Stimulated activated naive CD4-positive, alpha-beta T cell treated with Interleukin-2 at 50 U/mL for 16 hours (primary cell): ENCODE measurements at places on chromosomes 16 and 17.

GRCh38 chr16:1470481-1471251 lies 4.2 kb downstream of the CLCN7 start:
- DNase-seq = no peak

- DNase-seq = peak; percentile 48
These were observed at the start of gene RILP for GRCh38 chr17:1649844-1650501. Gene RILP, minus strand, starts transcription at chr17:1649866. Its CDS starts 62 bp downstream, at chr17:1649804.

DNA sequence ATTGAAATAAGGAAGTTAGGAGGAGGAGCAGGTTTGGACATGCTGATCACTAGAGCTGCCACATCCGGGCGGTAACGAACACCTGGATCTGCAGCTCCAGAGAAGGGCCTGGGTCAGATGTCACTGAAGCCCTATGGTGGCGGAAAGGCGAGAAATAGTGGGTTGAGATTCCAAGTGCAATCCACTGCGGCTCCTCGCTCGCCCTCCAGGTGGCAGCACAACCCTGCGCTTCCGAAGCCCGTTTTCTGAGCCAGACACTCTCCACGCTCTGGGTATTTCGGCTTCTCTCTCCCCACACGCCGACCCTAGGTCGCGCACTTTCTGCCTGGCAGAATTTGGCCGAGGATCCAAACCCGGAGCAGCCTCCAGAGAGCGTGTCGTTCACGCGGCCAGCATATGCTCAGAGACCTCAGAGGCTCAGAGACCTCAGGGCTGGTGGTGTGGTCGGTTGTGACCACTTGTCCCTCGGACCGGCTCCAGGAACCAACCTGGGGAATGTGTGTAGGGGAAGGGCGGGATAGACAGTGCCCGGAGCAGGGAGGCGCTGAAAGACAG lies 922 bp upstream of the SLC2A4 start:
- DNase-seq = peak; percentile 80

- DNase-seq = no peak
These were observed 101.5 kb downstream of the MGAT5B start for GRCh38 chr17:76969598-76970172.

DNA sequence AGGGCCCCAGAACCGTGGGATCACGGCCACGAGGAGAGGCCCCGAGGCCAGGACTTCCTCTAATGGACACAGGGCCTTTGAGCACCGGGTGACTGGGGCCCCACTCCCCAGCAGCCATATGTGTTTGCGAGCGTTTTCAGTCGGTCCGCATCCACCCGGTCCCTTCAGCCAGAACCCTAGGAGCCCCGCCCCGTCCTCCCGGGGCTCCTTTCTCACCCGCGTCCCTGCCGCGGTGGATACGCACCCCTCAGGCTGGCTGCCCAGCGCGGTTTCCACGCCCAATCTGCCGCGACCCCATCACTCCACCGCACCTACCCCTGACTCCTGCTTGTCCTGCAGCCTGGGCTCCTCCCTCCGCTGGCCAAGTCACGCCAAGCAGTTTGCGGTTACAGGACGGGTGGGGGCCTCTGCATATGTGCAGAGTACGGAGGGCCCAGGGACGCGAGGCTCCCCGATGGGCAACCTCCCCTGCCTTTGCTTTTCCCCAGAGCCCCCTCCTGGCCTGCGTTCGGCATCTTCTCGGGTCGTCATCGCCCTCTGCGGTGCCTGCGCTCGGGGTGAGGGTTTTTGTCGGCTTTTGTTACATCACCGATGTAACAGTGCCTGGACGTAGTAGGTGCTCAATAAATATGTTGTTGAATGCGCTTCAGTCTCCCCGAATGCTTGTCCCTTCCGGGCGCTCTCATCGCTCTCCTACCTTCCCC lies 1.0 kb upstream of the TTYH2 start:
- DNase-seq = peak; percentile 40

GRCh38 chr16:22018559-22018958 lies 10.6 kb downstream of the MOSMO start:
- no peak for DNase-seq

GRCh38 chr16:22117609-22118008 lies 25.3 kb downstream of the VWA3A start:
- DNase-seq = no peak

DNA sequence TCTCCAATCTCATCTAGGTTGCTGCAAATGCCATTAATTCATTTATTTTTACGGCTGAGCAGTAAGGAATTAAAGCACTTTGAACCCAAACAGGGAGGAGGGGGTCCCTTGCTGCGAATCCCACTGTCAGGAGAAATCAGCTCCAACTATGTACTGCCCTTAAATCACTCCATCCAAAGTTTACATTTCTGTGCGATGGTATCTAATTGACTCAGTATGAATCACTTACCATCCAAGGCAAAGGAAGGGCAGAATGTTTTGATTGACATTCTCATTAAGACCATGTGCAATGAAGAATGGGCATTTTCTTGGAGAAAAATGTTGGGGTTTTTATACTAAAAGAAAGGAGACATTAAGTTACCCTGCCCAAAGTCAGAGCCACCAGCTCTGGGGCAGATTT lies 47.7 kb upstream of the XYLT1 start:
- DNase-seq = no peak

DNA sequence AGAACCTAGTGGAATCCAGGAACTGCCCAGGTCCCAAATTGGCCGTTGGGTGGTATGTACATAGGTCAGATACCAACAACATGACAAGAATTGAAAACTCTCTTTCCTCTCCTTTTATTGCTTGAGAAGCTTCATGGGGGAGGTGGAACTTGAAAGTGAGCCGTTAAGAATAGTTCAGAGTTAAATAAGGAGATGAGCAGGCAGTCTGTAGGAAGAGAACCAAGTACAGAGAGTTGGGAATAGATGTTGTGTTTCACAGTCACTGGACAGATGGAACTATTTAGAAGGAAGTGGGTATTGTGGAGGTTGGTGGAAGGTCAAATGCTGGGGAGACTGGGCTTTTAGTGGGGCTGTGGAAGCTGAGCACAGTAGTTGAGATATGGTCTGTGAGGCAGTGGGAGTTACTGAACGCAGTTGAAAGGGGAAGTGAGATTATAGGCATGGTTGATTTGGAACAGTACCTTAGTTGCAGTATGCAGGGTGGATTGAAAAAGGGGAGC lies 26.4 kb downstream of the ARHGAP44 start:
- no peak for DNase-seq

DNA sequence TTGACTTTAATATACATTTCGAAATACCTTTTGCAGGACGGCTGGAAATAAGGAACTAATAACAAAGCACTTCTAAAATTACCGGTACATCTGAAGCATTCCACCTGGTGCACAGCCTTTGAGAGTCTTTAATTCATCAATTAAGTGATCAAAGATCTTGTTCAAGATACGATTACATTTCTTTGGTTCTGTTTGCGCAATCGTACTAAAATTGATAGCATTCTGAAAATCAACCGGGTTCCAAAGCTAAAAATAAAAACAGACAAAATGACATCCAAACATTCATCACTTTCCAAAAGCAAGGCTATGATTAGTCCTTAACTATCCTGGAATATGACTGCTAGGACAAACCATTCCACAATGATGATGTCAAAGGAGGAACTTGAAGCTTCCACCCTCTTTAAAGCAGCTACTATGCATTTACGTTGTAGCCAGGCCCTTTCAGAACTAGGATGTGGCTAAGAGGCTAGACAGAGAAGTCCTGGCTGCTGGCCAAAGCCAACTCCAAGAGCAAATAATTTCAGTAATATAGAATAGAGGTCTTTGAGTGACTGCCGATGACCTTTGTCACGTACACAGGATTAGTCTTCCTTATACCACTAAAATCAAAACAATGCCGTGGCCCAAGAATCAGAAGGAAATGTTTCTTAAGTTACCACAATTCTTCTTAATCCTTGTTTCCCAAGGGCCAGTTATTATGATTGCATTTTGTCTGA lies 299.8 kb upstream of the PSMD7 start:
- no peak for DNase-seq

GRCh38 chr17:40457964-40458791 lies 14.9 kb downstream of the IGFBP4 start:
- DNase-seq = no peak

GRCh38 chr17:17042851-17043460 lies 699 bp downstream of the MPRIP start:
- peak; percentile 25 for DNase-seq

- no peak for DNase-seq
These were observed 36.1 kb upstream of the ERCC4 start for GRCh38 chr16:13883881-13884280.

DNA sequence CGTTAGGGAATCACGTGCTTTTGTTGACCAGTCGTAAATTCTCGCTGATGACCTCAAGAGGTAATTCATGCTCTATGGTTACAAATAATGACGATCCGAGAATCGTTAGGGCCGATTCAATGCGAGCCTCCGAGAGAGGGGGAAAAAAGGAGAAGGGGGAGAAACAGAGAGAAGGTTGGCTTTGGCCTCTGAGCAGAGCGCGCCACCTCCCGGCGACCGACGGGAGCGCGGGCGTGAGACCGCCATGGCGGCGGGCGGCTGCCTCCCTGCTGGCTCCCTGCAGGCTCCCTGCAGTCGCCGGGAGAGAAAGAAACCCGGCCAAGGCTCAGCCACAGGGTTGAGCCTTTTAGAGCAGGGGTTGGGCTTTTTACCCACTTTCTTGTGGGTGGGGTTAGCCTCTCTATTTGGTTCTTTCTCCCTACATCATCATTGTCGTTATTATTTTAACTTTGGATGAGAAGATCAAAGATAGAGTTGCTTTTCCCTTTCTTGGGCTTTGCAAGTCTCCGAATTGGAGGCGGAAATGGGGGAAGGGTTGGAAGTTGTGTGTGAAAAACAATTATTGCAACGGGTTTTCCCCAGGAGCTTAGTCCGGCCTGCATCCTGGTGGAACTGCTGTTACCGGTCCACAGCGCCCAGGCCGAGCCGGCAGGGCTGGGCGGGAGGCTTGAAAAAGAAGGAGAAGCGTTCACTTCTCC lies 410 bp upstream of the HOXB5 start:
- DNase-seq = peak; percentile 70

GRCh38 chr17:76567634-76568432 lies 17.8 kb downstream of the ST6GALNAC2 start:
- DNase-seq = no peak

DNA sequence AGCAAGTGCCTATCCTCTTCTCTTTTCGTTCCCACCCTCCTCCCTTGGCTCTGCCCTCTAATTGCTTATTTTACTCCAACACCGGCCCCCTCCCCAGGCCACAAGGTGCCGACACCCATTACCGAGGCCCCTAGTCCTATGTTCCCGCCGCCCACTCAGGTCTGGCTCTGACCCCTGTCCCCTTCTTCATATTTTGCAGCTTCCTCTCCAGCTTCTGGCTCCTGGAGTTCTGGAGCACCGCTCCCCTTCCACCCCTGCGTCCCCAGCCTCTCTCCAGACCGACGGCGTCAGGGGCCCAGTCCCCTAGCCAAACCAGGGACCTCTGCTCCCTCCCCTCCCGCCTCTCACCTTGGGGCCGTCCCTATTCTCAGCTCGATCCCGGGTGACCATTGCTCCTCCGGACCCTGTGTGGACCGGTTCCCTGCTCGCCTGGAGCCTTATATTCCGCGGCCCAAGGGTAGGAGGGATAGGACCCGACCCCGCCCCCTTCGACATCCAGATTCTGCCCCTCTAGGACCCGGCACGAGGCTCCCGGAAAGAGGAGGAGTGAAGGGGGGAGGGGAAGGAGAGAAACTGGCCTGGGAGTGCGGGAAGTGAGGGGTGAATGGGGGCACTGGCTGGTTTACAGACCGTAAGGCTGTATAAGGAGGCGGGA lies at the start of gene HES7:
Gene HES7, minus strand, starts transcription at position 412 of the 655 bp plus-strand sequence. Its CDS starts 22 bp downstream, at position 390.
- no peak for DNase-seq

DNA sequence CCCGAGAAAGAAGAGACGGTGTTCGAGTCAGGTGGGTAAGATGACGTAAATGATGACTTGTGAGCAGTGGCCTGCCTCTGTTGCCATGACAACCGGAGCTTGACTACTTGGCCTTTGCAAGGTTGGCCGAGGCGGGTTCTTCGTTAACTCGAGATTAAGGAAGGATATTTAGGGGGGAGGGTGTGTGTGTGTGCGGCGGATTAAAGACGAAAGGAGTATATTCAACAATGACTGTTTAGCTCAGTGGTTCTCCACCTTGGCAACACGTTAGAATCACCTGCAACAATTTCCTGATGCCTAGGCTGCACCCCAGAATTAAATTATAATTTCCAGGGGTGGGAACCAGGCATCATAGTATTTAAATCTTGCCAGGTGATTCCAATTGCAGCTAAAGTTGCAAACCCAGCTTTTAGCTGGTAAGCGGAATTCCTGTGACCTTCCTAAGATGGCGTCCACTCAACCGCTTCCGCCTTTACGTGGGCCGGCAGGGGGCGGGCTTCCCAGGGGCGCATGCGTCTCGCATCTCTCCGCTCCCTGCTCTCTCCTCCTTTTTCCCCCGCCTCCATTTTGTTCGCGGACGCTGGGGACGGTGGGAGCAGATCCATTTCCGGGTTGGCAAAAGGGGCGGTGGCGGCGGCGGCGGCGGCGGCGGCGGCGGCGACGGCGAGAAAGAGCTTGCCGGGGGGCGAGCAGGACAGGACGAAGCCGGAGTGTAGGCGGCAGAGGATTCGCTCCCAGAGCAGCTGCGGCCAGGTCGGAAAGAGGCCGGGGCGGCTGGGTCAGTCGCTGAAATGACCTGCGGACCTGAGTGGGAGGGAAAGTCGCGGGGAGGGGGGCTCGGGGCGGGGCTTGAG lies at the start of gene WIPF2:
Gene WIPF2, plus strand, starts transcription at position 565 of the 854 bp plus-strand sequence. CDS start 37,156 bp downstream, outside the sequence.
- DNase-seq = peak; percentile 96

DNA sequence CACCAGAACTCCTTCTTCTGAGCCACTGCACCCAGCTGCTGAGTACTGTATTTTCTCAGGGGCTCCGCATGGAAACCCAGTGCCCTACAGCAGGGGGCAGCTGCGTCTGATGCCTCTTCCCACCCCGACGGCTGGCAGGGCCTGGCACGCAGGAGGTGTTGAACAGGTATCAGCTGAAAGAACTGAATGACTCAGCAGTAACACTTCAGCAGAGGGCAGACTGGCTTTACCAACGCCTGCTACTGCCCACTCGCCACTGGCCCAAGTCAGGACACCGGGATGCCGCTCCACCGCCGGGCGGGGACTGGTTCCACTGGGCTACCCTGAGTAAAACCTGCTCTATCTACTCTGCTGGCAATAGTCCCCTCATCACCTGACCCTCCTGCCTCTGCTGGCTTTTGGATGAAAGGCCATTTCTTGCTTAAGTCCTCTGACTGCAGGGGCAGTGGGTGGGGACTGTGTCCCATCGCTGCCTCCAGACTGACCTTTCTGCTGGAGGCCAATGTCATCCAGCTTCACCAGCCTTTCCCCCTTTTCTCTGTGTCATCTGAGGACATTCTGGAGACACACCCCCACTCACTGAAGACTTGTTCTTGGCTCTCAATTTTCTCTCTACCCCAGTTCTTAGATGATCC lies 100.4 kb upstream of the FA2H start:
- no peak for DNase-seq

DNA sequence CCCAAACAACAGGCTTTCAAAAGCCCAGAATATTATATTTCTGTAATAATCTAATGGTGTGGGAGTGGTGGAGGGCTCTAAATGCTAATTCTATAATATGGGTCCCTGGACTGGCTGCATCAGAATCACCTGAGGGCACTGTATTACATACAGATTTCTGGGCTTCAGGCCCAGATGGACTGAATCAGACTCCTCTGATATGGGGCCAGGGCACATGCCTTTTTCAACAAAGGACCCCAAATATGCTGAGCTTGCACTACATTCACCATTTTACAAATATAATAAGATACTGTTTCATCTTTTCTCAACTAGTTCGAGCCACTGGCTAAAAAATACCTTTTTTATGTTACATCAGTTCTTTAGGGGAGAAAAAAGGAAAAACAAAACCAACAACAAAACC lies 309.7 kb downstream of the MAP2K6 start:
- no peak for DNase-seq
